ENCODE measurements at places on chromosomes 5 and 9. TPM values are rescaled to one million over a fixed set of nuclear protein-coding genes. Genes with fewer than 3 reads are reported as not detected.

DNA sequence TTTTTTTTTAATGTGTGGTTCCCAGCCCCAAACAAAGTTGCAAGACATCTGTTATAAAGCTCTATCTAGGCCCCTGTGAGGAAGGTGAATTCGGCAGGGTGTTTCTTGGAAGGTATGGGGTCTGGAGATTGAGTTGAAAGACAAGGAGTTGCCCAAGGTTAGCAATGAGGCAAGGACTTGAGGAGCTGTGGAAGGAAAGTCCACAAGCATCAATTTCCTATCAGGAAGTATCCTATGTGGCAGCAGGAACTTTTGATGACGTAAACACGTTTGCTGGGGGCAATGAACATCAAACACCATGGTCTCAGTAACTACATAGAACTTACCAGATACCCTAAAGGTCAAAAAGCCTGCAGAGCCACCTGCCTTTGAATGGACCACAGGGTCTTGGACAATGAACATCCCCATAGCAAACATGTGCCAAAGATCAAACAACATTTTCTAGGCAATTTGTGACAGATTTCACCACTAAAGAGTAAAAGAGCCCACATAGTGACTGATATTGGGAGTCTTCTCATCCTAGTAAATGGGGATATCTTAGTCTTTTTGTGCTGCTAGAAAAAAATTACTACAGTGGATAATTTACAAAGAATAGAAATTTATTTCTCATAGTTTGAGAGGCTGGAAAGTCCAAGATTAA lies 145.1 kb downstream of the GCNT1 start:
- DNase-seq: no peak

GRCh38 chr9:126979461-126979860 lies 64.9 kb downstream of the RALGPS1 start:
- no peak for DNase-seq

- DNase-seq: no peak
These were observed 1039.2 kb upstream of the CDH9 start for GRCh38 chr5:28077291-28078240.

GRCh38 chr5:82820188-82820587 lies 257.0 kb downstream of the TMEM167A start:
- DNase-seq: peak; percentile 86

PSAT1 gene
- total RNA-seq: 52.5 TPM

- DNase-seq: no peak
These were observed 203.1 kb upstream of the ARRDC3 start for GRCh38 chr5:91586232-91586631.

DNA sequence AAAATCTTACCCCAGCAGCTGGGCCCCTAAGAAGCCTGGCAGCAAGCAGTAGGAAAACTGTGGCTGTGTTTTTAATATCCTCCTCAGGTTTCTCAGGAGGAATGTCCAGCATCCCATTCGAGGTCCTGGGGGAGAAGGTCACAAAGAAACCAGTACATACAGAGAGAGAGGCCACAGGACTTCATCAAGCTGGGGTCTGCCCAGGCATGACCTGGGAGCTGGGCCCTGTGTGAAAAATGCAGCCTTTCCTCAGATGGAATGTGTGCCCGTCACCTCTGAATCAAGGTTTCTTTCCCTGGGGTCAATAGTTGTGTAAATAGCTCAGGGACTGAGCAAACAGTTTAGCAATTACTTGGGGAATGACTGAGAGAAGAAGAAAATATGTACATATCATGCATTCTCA lies 33.9 kb upstream of the RAD23B start:
- peak; percentile 69 for DNase-seq

DNA sequence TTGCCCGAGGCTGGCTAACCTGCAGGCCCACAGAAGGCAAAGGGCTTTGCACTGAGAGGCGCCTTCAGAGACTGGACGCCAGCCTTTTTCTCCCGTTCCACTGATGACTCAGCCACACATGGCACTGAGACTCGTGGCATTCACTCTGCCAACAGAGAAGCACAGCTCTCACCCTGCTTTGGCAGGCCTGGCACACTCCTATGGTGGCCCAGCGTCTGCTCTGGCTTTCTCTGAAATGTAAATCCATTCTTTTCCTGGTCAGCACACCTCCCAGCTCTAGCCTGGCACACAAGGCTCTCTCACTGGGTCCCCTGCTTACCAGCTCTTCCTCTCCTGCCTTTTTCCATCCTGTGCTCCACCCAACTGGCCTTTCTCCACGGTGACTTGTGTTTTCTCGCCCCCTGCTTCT lies 5.9 kb upstream of the MELK start:
- peak; percentile 32 for DNase-seq

GRCh38 chr5:18772475-18772874 lies 1138.2 kb downstream of the TAF11L14 start:
- peak; percentile 88 for DNase-seq

GRCh38 chr9:88852794-88853193 lies 138.5 kb upstream of the S1PR3 start:
- DNase-seq: peak; percentile 85

DNA sequence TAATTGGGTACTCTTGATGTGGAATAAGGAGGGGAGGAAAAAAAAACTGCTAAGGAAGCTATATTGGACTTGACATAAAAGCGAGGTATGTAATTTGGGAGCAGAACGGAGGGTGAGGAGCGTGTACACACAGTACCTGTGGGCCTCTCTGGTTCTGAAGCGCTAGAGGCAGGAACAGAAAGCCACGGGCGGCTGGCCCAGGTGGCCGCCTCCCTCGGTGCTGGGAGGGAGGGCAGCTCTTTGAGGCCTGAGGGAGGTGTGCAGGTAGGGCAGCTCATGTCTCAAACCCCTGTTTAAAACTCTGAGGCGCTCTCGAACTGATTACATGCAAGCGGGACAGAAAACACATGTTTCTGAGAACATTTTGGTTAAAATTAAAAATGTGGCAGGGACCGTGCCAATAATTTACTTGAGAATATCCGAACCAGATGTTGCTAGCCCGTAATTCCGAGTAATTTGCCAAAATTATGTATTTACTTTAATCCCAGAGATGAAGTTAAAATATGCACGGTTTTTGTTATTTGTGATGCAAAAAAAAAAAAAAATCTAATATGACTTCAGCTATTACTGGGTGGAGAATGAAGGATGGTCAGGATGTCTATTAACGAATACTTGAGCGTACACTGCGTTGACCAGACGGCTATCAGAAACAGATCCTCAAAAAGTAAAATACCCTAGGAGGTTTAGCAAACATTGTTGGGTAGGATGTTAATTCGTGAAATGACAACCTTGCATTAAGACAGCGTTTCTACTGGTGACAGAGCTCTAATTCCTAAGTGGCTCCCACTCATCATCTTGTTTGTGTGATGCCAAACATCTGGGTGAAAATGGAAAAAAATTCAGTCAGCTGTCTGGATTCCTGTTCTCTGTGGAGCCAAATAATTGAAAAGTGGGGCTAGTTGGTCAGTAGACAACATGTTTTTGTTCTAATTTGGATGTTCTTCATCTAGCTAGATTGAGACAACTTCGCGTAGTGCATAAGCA lies 24.4 kb upstream of the STC2 start:
- no peak for DNase-seq

KIF24 gene
- total RNA-seq: 5.0 TPM

RETREG1 gene
- total RNA-seq: 8.5 TPM

DNA sequence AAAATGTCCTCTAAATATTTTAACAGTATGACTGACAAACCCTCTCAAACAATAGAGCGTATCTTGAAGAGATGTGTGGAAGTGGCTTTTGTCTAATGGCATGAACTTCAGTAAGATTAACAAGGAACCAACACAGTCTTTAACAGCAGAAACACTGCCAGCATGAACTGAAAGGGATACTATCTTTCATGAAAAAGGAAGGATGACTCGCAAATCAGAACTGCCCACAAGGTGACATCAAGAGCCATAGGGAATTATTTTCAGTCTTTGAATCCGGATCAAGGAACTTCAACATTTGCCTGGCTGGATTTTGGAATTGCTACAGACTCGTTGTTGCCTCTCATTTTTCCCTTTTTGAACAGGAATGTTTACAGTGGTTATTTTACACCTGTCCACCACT lies 5.1 kb upstream of the HEXB start:
- DNase-seq: no peak

Data from PC-3 (cell line).